ENCODE measurements at places on chromosomes 7 and 10.
A peak's percentile ranks its signal among the peaks of the same experiment; 100 is the strongest.

- DNase-seq = no peak
These were observed 137.0 kb downstream of the ANK3 start for GRCh38 chr10:60252688-60253087.

DNA sequence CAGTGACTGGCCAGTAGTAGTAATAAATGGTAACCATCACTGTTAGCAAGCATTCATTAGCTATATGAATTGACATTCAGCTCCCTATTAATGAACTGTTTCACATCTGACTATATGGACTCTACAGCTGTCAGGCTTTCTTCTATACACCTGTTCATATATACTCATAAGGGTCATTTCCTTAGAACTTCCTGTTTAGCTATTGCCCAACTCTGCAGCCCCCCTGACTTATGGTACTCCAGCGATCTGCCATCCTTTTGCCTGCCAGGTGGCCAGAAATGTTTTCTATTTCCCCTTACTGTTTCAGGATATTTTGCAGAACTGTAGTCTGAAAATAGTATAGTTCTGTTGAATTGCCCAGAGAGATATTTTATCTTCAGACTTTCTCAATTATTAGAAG lies 56.6 kb downstream of the TASOR2 start:
- no peak for DNase-seq

DNA sequence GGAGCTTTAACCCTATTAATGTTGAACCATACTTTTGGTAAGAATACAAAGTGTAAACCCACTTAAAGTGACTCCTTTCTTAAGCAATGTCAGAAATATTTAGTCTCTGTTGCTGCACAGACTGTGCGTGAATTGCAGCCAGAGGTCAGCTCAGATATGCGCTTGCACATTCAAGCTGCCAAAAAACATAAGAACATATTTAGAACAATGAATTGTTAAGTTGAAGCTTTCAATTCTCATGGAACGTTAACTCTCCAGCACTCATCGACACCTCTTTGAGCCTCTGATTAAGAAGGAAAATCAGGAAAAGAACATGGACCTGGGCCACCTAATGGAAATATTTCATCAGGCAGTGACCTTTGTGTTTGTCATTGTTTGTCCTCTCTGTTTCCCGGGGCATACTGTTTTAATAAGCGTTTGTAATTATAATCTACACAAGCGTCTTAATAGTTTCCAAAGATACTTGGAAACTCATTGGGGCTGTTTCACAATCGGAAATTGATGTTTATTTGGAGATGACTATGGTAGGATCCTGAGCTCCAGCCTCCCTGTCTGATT lies 193.0 kb upstream of the CELF2 start:
- peak; percentile 79 for DNase-seq

- no peak for DNase-seq
These were observed 35.9 kb upstream of the PFKP start for GRCh38 chr10:3031490-3031889.

- DNase-seq = peak; percentile 64
These were observed 143.3 kb downstream of the HDAC9 start for GRCh38 chr7:18638594-18639452.

DNA sequence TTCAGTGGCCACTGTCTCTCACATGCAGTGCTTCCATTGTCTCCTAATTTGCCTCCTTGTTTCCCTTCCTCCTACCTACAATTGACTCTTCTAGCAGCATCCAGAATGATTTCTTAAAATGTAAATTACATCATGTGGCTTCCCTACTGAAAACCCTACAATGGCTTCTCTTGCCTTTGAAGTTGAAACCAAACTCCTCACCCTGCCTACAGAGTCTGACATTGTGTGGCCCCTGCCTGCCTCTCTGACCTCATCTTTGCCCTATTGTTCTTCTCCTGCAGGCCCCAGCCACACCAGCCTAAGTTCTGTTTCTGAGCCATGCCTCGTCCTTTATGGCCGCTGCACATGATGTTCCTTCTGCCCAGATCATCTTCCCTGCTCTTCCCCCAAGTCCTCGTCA lies 35.8 kb upstream of the CDK1 start:
- DNase-seq = no peak

GRCh38 chr10:48291190-48291589 lies 15.3 kb upstream of the MAPK8 start:
- no peak for DNase-seq

DNA sequence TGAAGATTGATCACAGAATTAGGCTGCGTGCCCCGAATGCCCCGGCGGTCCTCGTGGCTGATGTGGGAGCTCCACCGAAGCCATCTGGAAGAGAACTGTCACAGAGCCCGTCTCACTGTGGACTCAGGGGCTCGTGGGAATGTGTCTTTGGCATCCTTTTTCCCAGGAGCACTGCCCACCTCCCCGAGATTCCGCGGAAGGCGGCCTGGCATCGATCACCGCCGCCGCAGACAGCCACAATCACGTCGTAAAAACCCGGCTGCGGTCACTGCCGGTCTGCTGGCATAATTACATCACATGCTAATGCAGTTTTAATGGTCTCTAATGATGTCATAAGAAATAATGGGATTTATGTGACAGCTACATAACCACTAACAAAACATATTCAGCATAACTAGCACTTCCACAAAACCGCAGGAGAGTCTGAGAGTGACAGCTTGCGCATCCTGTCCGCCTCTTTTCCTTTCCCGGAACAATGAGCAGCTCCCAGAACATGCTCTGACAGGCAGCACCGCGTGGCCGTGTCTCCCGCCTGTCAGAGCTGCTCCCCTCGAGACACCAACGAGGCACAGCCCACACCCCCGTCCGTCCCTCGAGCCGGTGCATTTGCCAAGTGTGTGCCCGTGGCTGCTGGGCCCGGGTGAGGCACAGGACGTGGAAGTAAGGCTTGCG lies 490.0 kb downstream of the PTPRN2 start:
- DNase-seq = no peak

DNA sequence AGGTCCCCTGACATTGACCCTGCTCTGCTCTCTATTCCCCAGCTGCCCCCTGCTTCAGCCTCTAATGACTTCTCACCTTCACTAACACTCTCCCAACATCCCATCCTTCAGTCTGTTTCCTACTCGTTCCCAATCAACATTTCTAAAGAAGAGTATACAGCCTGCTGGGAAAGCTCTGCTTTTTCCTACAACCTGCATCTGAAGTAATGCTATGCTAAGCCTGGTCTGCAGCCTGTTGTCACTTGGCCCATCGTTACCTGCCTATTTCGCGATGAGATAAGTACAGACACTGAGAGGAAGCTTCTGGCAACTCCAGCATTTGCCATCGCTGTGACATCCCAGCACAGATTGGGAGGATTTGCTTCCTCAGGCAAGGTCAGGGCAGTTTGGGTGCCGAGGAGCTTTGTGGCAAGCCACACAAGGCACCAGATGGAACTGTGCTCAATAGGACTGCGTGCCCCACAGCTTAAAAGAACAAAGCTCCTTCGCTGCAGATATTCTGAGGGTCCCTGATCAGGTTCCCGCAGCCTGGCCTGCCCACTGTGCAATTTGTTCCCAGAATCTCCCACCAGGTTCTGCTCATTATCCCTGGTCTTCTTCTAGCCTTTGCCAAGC lies 51.4 kb downstream of the PKD1L1 start:
- DNase-seq = no peak

DNA sequence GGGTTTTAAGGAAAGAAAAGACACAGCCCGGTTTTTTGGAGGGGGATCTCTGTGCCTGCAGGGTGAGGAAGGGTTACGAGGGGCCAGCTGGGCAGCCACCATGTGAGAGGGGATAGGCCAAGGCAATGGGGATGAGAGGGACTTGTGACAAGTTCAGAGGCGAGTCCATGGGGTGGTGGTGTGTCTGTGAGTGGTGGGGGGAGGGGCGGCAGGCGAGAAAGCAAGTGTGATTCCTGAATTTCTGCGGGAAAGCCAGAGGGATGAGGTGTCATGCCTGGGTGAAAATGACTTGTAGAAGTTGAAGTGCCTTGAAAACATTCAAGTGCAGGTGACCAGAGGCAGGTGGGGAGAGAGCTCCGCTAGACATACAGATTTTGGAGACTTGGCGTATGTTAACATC lies 61.0 kb upstream of the RNF32 start:
- DNase-seq = no peak

GRCh38 chr7:116730097-116731022 lies 58.4 kb downstream of the MET start:
- no peak for DNase-seq

- DNase-seq = no peak
These were observed 435.9 kb upstream of the PHF14 start for GRCh38 chr7:10537764-10538163.

DNA sequence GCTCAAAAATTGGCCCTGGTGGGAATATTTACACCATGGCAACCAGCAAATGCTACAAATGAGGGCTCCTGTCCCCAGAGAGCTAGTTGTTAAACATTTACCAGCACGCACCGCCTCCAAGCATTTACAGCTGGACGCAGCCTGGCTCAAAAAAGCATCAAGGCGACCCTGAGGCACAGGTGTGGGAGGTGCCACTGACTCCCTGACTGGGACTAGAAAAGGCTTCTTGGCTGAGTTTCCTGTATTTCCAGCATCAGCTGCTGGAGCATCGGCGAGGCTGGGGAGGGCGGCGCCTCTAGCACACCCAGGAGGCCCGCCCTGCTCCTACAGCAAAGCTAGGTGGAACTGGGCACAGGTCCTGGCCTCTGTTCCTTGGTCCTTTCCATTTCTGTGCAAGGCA lies 43.5 kb upstream of the ZRANB1 start:
- no peak for DNase-seq

DNA sequence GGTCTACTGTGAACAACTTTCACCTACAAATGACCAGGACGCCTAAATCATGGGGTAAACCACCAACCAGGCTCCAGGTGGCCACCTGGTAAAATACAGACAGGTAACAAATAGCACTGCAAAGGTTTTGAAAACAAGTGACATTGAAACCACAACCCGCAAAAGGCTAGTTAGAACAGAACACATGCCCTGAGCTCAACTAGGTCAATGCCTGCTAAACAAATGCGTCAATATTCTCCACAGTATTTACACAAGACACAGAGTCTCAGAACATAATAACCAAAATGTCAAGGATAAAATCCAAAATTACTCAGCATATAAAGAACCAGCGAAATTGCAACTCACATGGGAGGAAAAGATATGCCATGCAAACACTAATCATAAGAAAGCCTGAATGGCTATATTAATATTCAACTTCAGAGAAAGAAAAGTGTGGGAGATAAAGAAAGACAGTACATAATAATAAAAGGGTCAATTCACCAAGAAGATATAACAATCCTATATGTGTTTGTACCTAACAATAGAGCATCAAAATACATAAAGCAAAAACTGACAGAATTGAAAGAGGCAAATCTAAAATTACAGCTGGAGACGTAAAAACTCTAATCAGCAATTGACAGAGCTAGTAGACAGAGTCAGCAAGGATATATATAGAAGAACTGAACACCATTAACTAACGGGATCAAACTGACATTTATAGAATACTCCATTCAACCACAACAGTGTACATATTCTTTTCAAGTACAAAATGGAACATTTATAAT lies 47.6 kb downstream of the SMURF1 start:
- DNase-seq = no peak

GRCh38 chr7:136128050-136128449 lies 150.9 kb upstream of the MTPN start:
- no peak for DNase-seq

GRCh38 chr7:80703272-80703671 lies 64.8 kb downstream of the CD36 start:
- DNase-seq = peak; percentile 37

DNA sequence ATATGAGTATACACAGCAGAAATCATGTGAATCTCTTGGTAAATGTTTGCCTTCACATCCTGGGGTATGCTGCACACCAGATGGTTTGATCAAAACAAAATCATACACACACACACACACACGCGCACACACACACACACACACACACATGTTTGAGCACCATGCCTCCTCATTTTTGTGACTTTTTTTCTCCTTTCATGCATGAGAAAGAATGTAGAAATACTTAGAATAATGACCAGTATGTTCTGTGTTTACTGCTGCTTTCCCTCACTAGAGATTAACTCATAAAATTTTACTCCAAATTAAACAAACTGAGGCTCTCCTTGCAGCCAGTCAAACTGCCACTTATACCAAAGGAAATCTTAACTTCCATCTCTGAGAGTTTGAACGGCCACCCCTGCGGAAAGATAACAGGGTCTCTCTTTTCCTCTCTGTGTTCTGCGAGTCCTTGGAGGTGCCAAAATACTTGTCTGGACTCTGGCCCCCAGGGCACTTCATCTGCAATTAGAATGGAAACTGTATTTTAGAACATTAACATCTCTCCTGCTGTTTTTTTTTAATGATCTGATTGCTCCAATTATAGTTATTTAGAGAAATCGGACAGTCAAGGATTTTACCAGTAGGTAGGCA lies 320.8 kb upstream of the NFE2L3 start:
- no peak for DNase-seq

GRCh38 chr10:33743429-33743857 lies 409.0 kb upstream of the NRP1 start:
- no peak for DNase-seq

DNA sequence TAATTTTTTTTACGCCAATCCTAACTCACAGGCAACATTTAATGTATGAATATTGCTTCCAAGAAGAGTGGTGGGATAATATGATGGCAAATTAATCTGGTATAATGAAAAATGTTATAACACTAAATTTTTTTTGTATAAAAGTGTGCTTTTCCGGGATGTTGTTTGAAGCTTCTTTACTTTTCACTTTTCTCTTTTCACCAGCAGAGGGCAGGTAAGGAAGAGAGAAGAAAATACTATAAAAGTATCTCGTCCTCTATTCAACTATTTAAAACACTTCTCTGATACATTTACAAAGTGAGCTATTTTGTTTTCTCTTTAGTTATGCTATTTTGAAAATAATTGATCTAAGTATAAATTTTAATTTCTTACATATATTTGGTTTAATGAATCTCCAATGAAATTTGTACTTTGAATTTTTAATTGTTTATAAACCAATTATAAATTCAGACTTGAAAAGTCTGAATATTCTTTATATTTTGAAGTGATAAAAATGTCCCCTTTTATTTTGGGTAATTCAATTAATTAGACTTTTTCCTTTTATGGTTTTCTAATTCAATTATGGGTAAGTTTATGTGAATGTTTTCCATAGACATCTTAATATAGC lies 20.7 kb upstream of the CFTR start:
- peak; percentile 9 for DNase-seq

- DNase-seq = no peak
These were observed 95.1 kb downstream of the USP6NL start for GRCh38 chr10:11516431-11516746.
